Testis (tissue), 5 donors: ENCODE measurements at places on chromosomes 5 and 9. TPM values are rescaled to one million over a fixed set of nuclear protein-coding genes. Genes with fewer than 3 reads are reported as not detected.

Gene ARL14EPL
- polyA plus RNA-seq: 0.21 TPM

Gene MEIKIN
- polyA plus RNA-seq: 13.6 TPM

Gene SLC25A2
- 15.9 TPM for polyA plus RNA-seq

Gene CCNJL
- polyA plus RNA-seq: 23.6 TPM

Gene IDNK
- 6.0 TPM for polyA plus RNA-seq

Gene ECM2
- polyA plus RNA-seq: 26.9 TPM

Gene RMRP
- polyA plus RNA-seq: not detected

Gene SLC6A7
- not detected for polyA plus RNA-seq

Gene SEMA4D
- 26.2 TPM for polyA plus RNA-seq

Gene SLCO6A1
- polyA plus RNA-seq: 78.0 TPM

Gene BTNL8
- 10.3 TPM for polyA plus RNA-seq

Gene RGS7BP
- polyA plus RNA-seq: 0.63 TPM

Gene SPATA31D3
- polyA plus RNA-seq: 7.9 TPM

Gene PPP3R2
- 241 TPM for polyA plus RNA-seq

Gene SOWAHA
- polyA plus RNA-seq: 0.46 TPM

Gene CRHBP
- polyA plus RNA-seq: 2.0 TPM

Gene KIF4B
- polyA plus RNA-seq: 10.6 TPM

Gene PCDHA9
- polyA plus RNA-seq: 1.1 TPM

Gene FOXD4L3
- polyA plus RNA-seq: 0.18 TPM
